Fibroblast of skin of back (primary cell): ENCODE measurements at places on chromosomes 16 and 17.
A peak's percentile ranks its signal among the peaks of the same experiment; 100 is the strongest.

GRCh38 chr17:4599505-4600281 is 15.4 kb downstream of the SMTNL2 start:
- peak; percentile 10 for DNase-seq

DNA sequence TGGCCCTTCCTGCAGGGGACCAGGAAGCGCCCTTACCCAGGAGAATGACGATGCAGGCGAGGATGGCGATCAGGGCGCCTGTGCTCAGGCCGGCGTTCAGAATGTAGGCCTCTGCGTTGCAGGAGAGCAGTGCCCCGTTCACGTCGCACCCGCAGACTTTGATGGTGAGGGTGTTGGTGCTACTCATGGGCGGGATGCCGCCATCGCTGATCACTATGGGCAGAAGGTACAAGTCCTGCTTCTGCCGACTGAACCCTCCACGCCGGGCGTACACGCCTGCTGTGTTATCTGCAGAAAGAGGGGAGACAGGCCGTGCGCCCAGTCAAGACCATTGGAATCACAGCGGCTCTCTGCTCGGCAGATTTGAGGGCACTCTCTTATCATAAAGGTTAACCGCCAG is 171.1 kb downstream of the CDH11 start:
- no peak for DNase-seq

DNA sequence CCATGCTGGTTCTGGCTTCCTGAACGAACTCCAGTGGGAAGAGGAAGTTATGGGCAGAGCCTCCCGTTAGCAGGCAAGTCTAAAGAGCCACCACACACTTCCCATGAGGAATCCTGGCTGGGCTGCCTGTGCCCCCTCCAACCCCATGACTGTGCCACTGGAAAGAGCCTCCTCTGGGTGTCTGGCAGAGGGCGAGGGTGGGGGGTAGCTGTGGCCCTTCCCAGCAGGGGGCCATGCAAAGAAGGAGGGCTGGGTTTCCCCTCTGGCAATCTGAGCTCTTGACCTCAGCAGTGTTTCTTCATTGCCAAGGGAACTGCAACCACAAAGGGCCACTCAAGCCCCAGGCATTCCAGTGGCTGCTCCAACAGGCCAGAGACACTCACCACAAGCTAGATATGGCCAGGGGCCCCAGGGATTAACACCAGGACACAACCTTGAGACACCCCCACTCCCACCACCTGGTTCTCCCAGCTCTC is 1.7 kb upstream of the RRAD start:
- DNase-seq, result peak; percentile 85

DNA sequence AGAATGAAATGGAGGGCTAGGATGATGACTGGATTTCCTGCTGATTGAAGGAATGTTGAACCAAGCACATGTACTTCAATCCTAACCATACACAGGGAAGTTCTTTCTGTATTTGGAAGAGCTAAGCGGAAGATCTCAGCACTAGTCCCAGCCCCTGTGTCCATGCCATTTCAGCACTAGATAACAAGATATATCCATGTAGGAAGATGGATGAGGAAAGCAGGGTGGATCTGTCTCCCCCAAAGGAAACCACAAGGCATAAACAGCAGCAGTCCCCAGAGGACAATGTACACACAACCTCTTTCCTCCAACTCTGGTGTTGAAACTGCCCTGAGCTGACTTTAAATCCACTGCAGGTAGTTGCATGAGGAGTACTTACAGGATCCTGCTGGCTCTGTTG is 75.1 kb downstream of the GRIN2A start:
- DNase-seq, result no peak

DNA sequence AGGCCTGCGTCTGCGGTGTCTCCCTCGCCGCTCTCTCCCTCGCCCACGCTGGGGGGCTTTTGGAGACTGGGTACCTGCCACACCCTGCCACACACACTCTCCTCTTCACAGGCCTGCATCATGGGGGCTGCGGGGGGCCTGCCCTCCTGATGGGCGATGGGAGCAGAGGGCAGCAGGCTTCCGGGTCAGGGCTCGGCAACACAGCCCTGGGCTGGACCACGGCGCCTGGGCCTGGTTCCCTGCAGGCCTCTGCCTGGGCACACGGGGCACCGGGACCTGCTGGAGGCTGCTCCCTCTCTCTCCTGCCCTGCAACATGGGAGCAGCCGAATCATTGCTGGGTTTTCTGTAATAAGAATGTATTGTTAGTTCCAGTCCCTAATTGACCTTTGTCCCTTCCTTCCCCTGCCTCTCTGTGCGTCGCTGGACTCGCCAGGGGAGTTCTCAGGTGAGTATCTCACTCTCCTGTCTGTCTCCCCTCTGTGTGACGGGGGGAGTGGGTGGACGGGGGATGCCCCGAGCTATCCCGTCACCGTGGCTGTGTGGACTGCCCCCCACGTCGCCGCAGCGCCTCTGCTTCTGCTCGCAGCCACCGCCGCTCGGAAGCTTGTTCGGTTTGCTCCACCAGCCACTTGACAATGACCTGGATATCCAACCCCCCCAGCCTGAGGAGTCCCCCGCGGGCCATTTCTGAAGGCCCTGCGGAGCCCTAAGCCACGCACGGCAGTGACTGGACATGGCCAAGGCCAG is 13.5 kb downstream of the NME3 start:
- no peak for DNase-seq

- DNase-seq, result no peak
Measured at GRCh38 chr16:67213197-67214019, 13.5 kb upstream of the TMEM208 start.

DNA sequence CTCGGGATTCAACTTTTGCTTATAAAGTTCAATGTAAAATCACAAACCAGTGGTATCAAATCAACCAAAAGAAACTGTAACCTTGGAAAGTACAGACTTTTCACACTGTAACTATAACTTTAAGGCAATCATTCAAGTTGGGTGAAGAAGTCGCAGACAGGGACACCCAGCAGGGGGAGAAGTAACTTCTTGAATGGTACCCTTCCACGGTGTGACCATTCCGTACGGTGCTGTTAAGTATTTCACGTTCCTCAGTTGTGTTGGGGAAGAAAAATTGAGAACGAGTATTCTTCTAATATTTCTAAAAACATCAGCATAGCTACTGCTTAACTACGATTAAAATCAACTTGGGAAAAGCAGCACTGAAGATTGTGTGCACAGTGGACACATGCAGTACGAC is 55.8 kb downstream of the MYH10 start:
- DNase-seq, result no peak

- no peak for DNase-seq
Measured at GRCh38 chr16:86048882-86049585, 150.1 kb downstream of the IRF8 start.

DNA sequence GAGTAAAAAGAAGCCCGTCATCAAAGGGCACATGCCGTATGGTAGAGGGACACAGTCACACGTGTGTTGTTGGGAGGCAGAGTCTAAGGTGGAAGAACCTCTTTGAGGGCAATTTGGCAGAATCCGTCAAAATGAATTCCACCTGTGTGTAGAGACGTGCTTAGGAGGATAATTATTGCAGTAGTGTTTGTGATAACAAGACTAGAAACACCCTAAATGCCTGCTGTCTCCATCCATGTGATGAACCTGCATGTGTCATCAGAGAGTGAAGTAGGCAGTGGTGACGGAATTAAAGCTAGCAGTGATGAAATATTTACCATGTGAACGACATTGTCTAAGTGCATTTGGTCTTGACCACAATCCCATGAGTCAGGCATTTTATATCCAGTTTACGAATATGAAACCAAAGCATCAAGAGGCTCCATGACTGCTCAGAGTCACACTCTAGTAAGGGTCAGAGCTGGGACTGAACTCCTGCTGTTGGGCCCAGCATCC is 61.3 kb upstream of the ADORA2B start:
- DNase-seq, result peak; percentile 77

- DNase-seq, result no peak
Measured at GRCh38 chr17:57125866-57126265, 40.8 kb downstream of the AKAP1 start.

DNA sequence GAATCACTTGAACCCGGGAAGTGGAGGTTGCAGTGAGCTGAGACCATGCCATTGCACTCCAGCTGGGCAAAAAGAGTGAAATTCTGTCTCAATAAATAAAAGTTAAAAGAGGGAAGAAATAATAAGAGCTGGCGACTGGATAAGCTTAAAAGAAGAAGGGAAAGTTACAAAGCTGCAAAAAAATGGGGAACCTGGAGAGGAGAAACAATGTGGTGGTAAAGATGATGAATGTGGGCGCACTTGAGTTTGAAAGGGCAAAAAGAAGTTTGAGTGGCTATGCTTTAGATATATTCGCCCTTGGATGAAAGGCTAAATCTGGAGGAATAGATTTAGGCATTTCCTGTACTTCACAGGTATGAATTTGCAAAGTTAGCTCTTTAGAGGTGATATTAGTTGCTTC is 53.0 kb upstream of the YPEL2 start:
- no peak for DNase-seq
